Astrocyte of the cerebellum (primary cell): ENCODE measurements at places on chromosomes 12 and 14.

GRCh38 chr12:54917001-54917488, 62.7 kb downstream of the MUCL1 start:
- no peak for DNase-seq

DNA sequence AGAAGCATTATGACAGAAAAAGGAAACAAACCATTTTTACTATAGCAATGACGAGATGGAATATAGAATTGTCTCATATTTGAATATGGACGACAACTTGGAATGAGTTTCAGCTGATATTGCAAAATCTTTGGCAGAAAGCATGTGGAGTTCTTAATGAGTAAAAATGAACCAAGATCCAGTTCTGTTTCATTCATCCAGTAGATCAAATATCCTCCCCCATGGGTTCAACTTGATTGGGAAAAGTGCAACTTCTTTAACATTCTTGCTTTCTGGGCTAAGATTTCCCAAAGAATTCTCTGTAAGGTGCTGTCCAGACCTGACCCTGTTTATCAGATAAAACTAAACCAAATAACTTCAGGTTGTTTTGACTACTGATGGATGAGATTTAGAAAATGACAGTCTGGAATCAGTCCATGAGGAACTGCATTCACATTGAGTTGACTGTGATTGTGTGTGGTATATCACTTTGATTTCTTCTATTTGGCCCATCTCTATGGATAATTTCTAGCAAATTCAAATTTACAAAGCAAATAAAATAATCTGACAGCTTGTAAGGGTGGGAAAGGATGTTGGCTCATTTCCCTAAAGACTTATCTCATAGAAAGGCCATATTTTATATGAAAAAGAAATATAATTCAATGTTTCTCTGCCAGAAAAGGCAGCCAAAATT, 267.4 kb downstream of the ADAMTS20 start:
- no peak for DNase-seq

- DNase-seq = peak; percentile 2
Measured at GRCh38 chr14:83520837-83521236, 1987.2 kb upstream of the SEL1L start.

GRCh38 chr14:77622366-77622961, 6.0 kb upstream of the SPTLC2 start:
- DNase-seq = no peak

DNA sequence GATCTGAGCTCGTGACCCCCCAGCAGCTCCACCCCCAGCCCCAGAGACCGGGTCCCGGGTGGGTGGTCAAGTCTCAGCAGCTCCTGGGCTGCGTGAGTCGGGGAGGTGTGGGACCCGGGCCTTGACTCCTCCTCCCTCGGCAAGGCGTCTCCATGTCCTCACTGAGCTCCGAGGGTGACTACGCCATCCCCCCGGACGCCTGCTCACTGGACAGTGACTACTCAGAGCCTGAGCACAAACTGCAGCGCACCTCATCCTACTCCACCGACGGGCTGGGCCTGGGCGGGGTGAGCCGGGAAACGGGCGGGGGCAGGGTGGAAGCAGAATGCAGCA, 28.1 kb downstream of the PIGH start:
- DNase-seq = no peak

GRCh38 chr12:26195250-26195640, at the start of gene SSPN:
SSPN (plus strand) TSS chr12:26195573; CDS start chr12:26195673, 100 bp downstream.
- DNase-seq = peak; percentile 37

GRCh38 chr14:82911930-82912329, 1378.3 kb upstream of the SEL1L start:
- no peak for DNase-seq

GRCh38 chr12:124466216-124467128, 100.9 kb downstream of the NCOR2 start:
- no peak for DNase-seq

- no peak for DNase-seq
Measured at GRCh38 chr14:91793704-91794103, 61.8 kb upstream of the CATSPERB start.

- DNase-seq = no peak
Measured at GRCh38 chr12:68332728-68333630, 817 bp upstream of the MDM1 start.

DNA sequence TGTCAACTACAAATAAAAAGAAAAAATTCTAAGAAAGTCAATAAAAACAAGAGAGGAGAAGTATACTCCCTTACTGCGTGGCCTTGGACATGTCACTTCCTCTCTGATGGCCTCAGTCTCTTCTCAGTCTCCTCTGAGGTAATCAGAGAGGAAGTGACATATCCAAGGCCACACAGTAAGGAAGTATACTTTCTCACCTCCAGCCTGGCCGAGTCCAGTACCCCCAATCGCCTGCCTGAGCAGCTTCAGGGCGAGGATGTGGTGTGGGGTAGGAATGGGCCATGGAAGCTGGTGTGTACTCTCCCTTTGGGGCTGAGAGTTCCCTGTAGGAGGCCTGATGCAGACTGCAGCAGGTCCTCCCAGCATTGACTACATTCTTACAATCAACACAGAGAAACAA, 15.8 kb downstream of the VDR start:
- no peak for DNase-seq

DNA sequence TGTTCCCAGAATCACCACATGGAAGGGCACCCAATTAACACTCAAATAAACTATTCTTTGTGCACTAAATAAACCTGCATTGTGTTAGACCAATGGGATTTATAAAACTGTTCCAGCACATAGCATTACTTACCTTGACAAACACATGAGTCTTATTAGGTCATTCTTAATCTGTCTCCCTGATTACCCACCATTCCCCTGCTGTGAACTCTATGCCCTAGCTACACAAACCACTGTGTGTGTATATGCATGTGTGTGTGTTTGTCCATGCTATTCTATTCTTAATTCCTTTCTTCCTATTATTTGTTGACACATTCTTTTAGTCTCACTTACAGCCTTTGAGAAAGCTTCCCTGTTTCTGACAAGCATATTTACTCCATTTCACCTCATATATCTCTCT, 303.6 kb upstream of the GARIN6 start:
- no peak for DNase-seq

- DNase-seq = no peak
Measured at GRCh38 chr14:35287431-35288013, 4.7 kb upstream of the PSMA6 start.

GRCh38 chr14:104296388-104297312, 158.3 kb downstream of the KIF26A start:
- DNase-seq = no peak

DNA sequence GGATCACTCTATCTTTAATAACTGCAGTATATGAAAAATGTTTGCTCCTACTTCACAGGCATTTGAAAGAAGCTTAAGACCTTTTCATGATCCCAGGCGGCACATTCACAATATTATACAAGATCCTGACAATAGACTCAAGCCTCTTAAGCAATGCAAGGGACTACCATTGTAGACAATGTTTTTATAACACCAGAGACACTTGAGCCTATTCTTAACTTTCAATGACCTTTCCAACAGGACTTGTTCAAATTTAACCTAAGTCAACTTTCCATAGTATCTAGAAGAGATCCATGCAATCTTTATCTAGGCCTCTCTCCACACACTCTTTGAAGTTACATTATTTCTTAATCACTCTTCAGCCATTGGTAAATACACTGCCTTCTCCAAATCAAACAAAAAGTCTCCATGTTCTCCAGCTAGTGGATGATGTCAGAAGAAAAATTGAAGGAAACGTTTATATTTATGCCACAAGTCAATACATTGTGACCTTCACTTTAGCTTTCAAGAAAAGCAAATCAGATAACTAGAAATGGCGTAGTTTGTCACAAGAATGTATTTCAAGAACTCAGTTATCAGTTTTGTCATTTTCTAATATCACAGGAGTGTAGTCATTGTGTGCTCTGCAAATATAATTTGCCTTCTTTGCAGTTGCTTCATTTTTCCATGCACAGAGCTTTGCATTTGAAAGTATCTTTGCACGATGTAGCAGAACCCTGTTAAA, 41.2 kb downstream of the PHLDA1 start:
- no peak for DNase-seq

GRCh38 chr12:52416795-52417194, 10.7 kb upstream of the KRT82 start:
- no peak for DNase-seq

- DNase-seq = no peak
Measured at GRCh38 chr12:113359133-113359938, 949 bp downstream of the PLBD2 start.

- DNase-seq = no peak
Measured at GRCh38 chr12:131264635-131265034, 310.9 kb downstream of the ADGRD1 start.

DNA sequence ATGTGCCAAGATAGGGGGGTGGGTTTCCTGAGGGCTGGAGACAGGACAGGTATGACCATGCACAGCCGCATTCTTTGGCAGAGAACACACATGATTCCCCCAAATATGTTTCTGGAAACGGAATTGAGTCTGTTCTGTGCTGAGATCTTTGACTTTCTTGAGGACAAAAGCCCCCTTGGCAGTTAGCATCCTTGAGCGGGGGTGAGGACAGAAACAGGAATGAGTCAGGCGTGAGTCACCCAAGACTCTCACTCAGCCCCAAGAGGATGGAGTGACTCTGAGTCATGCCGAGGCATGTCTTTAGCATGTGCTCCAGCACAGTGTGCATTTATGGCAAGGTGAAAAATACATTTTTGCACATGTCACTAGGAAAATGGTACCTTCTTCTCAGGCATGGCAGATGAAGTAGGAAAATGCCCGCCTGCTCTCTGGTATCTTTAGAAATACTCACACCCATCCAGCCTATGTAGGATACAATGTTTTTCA, 52.1 kb downstream of the DAD1 start:
- peak; percentile 91 for DNase-seq

- DNase-seq = no peak
Measured at GRCh38 chr12:62774794-62775193, 160.2 kb downstream of the PPM1H start.

DNA sequence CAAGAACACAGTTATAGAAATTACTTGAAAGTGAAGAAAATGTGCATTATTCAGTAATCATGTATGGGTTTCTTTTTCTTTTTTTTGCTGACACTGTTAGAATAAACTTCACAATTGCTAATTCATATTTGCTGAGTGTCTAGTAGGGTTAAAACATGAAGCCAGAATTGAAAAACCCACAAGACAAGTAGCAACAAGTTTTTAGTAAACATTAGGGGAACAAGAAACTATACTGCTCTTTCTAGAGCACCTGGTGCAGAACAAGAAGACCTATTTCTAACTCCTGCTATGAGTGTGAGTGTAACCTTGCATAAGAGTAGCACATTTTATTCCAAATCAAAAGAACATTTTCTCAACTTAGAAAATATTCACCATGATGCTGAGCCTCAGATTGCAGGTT, 83.2 kb downstream of the ITPR2 start:
- DNase-seq = no peak

DNA sequence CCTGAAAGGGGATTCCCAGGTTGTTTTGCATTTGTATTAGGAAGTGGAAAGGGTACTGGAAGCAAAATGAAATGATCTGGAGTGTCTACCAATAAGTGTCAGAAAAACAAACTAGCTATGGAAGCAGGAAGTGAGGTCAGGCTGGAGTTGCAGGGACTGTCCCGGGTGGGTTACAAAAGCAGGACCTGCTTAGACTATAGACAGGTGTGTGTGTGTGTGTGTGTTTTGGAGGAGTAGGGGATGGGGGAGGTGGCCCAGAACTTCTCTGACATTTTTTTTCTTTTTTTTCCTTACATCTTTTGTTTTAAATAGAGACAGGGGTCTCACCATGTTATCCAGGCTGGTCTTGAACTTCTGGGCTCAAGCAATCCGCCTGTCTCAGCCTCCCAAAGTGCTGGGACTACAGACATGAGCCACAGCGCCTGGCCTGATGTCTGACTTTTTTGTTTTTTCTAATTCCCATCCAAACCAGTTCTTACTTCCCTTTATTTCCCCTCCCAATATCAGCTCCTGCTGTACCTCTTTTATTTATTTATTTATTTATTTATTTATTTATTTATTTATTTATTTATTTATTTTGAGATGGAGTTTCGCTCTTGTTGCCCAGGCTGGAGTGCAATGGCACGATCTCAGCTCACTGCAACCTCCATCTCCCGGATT, 512 bp upstream of the RND1 start:
- no peak for DNase-seq

- DNase-seq = peak; percentile 5
Measured at GRCh38 chr12:59808317-59808910, 212.6 kb downstream of the SLC16A7 start.

DNA sequence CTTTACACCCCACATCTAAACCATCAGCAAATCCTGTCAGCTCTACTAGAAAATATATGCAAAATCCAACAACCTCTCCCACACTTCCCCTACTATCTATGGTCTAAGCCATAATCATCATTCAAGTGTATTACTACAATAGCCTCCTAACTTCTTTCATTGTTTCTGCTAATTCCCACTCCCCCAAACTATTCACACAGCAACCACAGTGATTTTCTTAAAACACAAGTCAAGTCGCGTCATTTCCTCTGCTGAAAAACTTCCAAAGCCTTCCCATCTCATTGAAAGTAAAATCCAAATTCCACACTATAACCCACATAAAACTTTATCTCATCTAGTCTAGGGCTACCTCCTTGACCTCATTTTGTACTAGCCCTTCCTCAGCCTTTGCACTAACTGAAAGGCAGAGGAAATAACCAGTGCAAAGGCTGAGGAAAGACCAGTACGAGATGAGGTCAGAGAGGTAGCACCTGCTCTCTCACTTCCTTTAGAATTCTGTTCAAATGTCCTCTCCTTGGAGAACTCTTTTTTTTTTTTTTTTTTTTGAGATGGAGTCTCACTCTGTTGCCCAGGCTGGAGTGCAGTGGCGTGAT, 65.5 kb upstream of the MDM1 start:
- DNase-seq = no peak

- DNase-seq = no peak
Measured at GRCh38 chr14:72463291-72463866, 430.5 kb downstream of the DPF3 start.

DNA sequence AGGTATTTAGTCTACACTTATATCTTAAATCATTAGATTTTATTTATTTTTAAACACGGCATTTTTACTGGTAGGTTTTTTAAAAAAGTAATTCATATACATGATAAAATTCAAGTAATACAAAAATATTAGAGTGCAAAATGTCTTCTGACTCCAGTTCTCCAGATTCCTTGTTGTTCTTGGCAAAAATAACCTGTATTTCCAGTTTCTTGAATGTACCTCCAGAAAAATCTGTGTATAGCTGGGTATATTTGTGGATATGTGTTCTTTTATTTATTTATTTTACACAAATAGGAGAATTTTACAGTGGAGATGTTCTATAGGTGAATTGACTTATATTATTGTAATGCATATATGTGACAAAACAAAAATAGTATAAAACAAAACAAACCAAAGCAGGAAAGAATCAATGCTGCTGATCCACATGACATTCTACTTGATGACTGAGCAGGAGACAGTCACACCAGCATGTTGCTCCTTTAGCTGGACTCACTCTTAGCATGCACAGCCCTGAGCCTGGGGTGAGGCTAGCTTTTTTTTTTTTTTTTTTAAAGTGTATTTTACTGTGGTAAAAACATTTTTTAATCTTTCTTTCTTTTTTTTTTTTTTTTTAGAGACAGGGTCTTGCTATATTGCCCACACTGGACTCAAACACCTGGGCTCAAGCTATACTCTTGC, 42.2 kb upstream of the SLC38A2 start:
- no peak for DNase-seq

- no peak for DNase-seq
Measured at GRCh38 chr12:42541965-42542364, 47.6 kb downstream of the PRICKLE1 start.

GRCh38 chr12:7042842-7043241, 17.7 kb upstream of the C1S start:
- no peak for DNase-seq
